SIG-M5 (cell line): ENCODE measurements at places on chromosomes 1 and 21.

DNA sequence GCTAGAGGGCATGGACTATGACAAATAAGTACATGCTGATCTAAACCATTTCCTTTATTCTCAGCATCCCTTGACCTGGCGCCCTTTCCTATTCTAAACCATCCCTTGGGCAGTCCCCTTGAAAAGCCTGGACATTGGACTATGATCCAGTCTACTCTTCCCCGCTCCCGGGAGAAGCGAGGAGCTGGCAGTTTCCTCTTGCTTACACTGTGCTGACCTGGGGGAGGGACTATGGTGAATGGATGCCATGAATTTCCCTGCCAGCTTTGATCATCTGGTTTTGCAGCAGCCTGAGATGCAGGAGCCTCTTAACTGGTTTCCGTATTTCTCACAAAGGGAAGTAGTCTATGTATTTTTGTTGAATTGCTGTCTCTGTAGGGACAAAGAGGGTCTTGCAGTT is 121.7 kb downstream of the KIF26B start:
- DNase-seq = no peak

- no peak for DNase-seq
Measured at GRCh38 chr1:60037669-60038068, 35.9 kb downstream of the C1orf87 start.

- no peak for DNase-seq
Measured at GRCh38 chr1:222948079-222948478, 133.2 kb downstream of the DISP1 start.

DNA sequence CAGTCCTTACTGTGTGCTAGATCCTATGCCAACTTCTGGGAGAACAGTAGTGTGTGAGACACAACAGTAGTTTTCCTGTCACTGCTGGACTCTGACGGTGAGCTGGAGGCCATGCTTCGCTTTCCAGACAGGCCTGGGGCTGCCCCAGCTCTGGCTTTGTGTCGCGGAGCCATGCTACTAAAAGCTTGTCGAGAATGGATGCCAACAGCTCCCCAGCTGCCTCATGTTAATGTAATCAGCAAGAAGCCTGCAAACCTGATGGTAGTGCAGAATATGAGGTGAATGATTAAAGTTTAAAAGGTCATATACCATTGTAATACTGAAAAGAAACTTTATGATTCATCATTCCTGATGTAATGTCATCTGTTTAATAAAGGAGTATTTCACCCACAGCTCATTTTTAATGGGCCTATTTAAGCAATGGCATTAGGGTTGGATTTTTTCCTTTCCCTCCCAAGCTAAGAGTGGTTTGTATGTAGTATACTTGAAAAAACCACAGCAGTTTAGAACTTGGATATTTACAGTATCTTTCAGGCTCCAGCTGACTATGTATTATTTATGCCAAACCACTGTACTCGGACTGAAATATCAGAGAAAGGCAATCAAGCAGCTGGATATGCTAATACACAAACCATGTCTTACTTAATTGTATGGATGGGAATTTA is 343.0 kb downstream of the NUF2 start:
- DNase-seq = no peak

GRCh38 chr1:204746838-204747442 is 61.4 kb upstream of the LRRN2 start:
- DNase-seq = no peak

GRCh38 chr21:36347278-36347961 is 27.4 kb downstream of the MORC3 start:
- DNase-seq = no peak

GRCh38 chr1:15080328-15081007 is 73.1 kb upstream of the TMEM51 start:
- no peak for DNase-seq

DNA sequence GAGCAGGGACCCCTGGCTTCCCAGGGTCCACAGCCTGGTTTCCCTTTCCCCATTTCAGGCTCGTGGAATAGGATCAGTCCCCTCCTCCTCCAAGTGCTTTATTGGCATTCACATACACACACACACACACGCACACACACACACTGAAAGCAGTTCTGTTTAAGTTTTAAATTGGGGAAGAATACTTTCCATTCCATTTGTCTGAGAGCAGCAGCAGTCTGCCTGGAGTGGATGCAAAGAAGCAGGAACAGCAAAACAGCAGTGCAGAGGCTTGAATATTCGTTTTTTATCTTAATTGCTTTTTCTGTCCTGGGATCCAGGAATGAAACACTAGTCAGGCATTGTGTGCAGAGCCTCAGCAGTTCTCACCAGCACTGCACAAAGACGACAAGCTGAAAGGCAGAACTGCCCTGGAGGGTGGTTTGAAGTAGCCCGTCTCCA is 7.1 kb downstream of the CYB561D1 start:
- no peak for DNase-seq

GRCh38 chr1:103108376-103109150 is at the start of gene COL11A1:
TSS of gene COL11A1 (minus strand) at chr1:103108522. CDS start at chr1:103108178, 344 bp downstream.
- no peak for DNase-seq
